Right cardiac atrium (tissue), 5 donors: ENCODE measurements at places on chromosomes 3 and 15.

DNA sequence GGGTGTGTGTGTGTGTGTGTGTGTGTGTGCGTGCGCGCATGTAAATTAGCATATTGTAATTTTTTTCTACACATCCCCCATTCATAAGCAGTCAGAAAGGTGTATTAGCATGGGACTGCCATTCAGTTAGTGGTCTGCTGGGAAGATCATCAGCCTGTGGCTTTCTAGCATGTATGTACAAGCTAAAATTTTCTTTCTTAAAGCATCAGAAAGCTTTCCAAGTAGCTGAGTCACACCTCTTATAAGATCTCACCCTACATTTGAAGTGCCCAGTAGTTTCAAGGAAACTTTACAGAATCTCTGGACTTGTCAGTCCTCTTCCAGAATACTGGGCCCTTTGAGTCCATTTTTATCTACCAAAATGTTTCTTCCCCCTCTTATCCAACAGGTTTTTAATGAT, 411.4 kb upstream of the TPRG1 start:
- no peak for DNase-seq

DNA sequence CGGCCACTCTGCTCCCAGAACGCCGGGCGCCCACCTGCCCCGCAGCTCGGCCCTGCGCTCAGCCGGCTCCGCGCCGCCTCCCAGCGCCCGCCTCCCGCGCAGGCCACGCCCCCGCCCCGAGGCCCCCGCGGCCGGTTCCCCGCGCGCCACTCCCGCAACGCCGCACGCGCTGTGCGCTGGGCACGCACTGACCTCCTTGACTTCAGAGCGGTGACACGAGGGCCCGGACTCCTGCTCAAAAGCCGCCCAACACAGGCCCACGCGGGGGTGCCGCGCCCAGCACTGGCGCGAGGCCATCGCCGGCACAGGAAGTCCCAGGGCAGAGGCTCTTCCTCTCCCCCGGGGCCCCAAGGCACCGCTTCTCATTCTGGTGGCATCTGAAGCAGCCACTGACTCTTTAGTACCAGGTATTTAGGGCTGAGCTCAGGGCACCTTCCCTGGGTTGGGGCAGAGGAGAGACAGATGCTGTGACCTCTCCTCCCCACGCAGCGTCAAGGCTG, 12.4 kb downstream of the TNK2 start:
- peak; percentile 91 for DNase-seq

DNA sequence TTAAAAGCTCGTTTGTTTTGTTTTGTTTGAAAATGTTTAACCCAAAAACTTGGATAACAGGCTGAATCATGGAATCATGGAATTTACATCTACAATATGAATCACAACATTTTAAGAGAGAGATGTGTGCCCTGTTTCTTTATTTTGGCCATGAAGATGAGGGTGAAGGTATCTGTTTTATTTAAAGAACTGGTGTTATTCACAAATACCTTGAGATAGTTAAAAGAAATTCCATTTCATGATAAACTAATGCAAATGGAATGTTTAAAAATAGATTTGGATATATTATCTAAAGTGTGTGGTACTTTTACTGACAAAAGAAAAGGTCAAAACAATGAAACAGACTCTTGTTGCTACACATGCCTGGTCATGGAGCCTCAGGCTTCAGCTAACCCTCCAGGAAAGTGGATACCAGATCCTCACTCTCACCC, 486.0 kb upstream of the CFAP20DC start:
- DNase-seq: no peak

DNA sequence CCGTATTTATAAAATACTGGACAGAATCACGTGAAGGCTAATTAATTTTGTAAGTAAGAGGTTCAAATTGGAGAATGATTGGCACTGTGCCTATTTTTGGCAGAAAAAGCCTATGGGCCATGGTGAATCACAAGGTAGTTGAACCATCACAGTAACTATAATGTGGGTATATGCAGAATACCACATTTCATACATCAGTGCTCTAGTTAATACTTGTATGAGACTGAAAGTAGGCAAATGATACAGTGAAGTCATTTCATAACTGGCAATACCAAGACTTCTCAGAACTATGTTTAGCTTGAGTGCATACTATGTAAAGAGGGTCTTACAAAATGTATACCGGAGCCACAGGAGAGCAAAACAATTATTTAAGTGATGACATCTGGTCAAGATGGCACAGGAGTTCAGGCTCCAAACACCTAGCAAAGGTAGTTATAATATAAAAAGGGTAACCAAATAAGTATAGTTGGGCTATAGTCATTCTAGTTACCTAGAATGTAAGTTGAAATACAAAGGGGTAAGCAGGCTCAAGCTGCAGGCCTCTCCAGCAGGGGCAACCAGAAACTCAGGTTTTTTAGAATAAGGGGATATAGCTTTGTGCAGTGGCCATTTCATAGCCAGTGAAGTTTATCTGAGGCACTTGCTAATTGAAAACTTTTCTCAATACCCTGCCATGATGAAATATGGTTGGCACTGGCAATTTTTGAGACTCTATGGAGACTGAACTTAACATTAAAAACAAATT, 19.1 kb downstream of the GPR160 start:
- no peak for DNase-seq

GRCh38 chr3:62145086-62145757, 228.1 kb downstream of the FEZF2 start:
- no peak for DNase-seq

DNA sequence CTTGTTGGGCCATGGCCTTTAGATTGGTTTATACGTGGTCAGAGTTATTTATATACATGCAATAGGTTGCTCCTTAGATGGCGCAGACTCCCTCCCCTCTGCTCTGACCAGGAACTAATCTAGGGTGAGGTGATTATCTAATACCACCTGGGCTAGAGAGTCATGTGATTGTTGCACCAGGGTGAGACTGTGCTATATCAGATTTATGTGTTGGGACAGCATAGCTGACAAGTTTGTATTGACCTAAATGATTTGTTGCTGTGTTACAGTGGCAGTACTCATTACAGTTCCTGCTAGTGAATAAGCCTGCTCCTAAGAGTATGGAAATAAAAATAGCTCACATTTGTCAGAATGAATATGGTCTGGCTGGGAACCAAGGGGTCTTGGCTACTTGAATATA, 7.2 kb upstream of the IQCF6 start:
- no peak for DNase-seq

DNA sequence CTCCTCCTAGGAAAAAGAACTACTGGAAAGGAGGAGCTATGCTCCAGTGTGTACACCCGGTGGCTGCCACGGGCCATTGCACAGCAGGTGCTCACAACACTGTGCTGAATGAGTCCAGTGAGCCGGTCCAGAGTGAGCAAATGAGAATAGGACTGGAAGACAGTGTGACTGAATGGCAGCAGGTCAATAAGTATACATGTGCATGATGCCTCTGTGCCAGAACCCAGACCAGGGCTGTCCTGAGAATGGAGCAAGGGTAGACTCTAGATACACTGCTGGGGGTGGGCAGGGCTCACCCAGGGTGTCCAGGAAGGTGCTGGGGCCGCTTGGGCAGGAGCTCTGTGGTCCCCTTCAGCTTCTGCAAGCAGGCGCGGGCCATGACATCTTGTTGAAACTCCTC, 8.3 kb downstream of the POLG start:
- DNase-seq: no peak

- no peak for DNase-seq
Measured at GRCh38 chr15:70742928-70743327, 20.4 kb downstream of the UACA start.

DNA sequence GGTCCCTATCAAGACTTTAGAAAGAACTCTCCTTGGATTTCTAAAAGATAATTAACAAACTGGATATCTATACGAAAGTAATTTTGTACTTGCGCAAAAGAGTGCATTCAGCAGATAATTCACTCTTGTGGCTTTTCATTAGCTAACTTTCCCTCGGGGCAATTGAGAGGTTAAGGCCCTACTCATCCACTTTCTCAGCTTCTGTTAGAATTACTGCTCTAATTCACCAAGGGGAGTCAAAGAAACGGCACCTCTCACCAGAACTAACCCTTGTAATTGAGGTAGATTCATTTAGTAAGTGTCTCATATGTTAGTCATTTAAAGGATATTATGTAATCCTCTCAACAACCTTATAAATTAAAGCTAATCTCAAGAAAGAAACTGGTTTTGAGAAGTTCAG, 22.5 kb upstream of the MB21D2 start:
- no peak for DNase-seq

DNA sequence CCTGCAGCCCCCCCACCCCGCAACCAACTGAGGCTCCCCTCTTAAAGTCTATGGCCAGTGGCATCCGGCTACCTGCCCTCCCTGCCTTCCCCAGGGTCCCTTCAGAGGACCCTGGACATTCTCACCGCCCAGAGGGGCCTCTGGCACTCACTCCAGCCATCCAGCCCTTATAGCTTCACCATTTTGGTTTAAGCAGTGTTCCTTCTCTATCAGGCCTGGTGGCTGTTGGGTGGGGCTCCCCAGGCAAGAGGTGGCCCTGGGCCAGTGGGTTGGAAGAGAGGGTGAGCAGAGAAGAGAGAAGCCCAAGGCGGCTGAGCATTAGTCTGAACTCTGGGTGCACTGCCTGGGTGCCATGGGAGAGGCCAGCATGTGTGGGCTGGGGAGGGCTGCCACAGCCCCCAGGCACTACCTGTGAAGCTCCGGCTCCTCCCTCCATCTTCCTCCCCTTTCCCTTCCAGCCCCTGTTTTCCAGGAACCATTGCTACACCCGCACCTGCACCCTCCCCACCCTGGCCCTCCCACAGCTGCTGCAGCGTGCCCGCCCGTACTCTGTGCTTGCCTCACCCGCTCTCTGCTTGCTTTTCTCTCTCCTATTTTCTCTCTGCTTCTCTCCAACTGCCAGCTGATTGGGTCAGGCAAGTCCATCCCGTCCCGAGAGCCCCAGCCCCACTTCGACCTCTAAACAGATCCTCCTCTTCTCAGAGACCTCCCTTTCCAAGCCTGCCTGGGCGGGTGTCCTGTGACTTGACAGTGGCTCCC, 168.2 kb downstream of the TBC1D2B start:
- no peak for DNase-seq

- DNase-seq: no peak
Measured at GRCh38 chr3:119322021-119322834, 28.0 kb downstream of the ARHGAP31 start.

DNA sequence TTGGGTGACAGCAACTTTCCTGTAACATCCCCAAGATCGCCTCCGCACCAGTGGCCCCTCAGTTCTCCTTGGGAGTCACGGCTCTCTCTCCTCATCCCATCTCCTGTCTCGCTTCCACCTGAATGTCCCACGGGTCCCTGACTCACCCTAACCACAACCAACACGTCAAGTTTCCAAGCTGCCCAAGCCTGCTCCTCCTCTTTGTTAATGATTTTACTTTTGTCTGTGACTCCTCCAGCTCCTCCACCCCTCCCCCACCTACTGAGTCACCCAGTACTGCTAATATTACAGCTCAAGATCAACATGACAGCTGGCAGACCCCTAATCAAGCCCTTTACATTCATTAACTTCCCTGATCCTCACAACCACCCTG, 39.3 kb downstream of the BDH1 start:
- no peak for DNase-seq

DNA sequence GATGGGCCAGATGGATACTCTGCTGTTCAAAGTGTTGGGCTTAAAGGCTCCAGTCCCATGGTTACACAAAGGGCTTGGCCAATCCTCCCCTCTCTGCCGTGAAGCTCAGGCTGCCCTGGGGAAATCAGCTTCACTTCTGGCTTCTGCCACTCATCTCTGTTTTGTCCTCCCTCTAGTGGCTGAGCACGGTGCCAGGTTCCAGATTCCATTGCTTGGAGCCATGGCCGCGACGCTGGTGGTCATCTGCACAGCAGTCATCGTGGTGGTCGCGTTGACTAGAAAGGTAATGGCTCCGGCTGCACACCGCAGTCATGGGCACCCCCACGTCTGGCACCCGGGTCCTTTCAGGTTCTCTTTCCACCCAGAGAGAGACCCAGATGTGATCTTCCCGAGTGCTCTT, 5.6 kb downstream of the TIGIT start:
- no peak for DNase-seq

DNA sequence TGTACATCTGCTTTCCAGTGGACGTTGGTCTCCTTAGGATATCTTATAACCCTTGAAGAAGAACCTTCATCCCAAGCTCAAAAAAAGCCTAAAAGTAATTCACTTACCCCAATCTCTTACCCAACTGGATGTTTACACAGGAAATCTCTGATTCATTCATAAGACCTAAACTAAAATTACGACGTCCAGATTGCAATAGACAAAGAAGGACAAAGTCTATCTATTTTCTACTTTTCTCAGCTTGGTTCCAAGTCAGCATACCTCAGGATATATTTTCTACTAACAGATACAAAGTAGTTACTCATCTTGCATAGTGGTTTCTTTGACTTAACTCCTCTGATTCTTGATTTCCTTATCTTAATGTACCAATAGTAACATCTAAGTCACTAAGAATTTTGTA, 669.9 kb downstream of the OTOL1 start:
- no peak for DNase-seq

- no peak for DNase-seq
Measured at GRCh38 chr3:192090586-192090985, 629.6 kb downstream of the PYDC2 start.

- DNase-seq: no peak
Measured at GRCh38 chr3:13839726-13840340, 40.0 kb downstream of the WNT7A start.

- no peak for DNase-seq
Measured at GRCh38 chr15:96237002-96237401, 93.5 kb upstream of the NR2F2 start.

DNA sequence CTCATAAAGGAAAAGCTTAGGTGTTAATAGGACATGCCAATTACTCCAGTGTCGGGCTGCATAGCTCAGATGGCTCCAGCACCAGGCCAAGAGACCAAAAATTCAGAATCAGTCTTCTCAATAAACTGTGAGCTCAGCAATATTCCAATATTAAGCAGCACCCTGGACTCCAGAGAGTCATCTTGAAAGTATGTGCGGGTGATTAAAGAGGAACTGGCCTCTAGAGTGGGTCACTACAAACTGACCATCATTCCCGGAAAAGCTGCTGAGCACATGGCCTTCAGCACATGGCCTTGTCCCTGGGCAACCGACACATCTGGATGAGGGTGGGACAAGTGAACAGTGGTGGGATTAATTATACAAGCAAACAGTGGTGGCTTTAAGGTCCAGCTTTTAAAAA, 59.0 kb downstream of the MAGI1 start:
- no peak for DNase-seq

GRCh38 chr3:71313844-71314243, 269.7 kb downstream of the FOXP1 start:
- DNase-seq: no peak

- DNase-seq: peak; percentile 13
Measured at GRCh38 chr3:13274125-13274524, 146.0 kb downstream of the NUP210 start.

- DNase-seq: no peak
Measured at GRCh38 chr3:47715928-47716327, 65.8 kb downstream of the SMARCC1 start.

DNA sequence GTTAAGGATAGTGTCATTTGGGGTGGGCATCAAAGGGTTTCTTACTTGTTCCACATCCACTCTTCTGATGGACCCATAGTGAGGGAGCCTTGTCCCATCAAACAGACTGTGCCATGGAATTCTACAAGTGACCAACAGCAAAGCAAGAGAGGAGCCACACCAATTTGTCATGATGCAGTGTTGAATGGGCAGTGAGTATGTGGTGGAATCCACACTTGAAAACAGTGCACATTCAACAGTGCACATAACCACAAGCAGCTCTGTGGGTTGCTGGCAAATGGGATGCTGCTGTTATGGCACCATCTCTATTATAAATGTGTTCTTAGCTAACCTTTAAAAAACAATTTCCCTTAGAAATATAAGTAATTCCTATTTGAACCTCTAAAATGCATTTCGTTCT, 52.5 kb upstream of the CPNE4 start:
- DNase-seq: no peak

- DNase-seq: no peak
Measured at GRCh38 chr15:22951381-22952280, 28.5 kb downstream of the CYFIP1 start.
